ENCODE measurements at places on chromosomes 3 and 15.

DNA sequence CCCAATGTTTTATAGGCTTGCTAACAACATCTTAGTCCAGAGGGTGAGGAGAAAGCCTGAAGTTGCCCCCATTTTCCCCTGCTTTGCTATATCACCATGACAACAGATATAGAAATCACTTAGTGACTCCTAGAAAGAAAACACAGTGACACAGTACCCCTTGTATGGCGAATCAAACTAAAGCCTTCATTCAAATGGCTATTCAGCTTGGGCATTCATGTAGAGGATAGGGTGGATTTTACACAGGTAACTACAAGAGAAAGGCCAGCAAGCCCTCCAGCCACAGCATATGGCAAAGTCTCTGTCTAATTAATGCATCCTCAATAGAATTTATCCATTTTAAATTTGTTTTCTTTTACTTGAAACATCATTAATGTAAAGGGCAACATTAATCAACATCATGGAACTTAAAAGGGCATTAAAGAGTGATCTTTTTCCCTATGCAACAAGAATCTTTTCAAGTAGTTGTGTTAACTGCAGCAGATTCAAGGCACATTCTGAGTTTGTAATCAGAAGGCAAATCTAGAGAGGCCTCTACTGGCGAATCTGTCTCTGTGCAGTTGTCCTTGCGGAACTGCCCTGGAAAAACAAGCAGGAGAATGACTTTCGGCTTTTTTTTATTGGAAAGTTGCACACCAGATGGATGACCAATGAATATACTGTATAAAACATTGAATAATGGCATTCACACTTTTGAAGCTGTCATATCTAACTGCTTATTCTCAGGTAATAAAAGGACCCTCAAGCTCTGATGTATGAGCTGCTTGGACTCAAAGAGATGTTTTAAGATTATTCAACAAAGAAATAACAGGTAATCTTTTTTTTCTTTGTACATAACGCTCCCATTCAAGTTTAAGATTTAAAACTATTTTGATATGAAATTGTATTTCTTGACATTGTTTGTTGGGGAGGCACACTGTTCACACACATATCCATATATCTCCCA is 621.7 kb upstream of the AGTR1 start:
- DNase-seq = no peak

DNA sequence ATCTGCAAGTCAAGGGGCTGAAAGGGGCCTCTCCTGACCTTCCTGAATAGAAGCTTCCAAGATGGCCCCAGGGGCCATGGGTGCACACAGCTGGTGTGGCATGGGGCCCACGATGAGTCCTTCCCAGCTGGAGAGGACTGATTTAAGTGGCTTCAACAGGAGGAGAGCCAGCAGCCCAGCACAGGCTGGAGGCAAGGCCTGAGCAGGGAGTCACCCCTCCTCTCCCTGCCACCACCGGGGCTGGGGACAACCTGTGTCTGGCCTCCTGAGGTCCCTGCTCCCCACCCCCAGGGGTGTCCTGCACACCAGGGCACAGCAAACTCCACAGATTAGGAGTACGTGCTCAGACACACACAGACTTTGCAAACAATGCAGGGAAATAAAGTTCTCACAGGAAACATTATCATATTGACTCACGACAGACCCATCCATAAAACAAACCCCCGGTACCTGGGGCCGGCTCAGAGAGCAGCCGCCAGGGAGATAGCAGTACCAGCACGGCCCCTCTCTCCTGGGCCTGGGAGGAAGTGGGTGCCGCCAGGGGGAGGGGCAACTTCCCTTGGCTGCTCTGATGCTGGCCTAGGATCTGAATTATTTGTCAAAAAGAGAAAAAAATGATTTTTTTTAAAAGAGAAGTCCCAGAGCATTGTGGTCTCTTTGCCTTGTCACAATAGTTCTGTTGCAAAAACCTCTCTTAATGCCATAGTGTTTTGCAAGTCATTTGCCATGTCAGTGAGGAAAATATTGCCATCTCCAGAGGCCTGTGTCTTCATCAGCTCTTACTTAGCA is 21.9 kb upstream of the TSEN2 start:
- no peak for DNase-seq

DNA sequence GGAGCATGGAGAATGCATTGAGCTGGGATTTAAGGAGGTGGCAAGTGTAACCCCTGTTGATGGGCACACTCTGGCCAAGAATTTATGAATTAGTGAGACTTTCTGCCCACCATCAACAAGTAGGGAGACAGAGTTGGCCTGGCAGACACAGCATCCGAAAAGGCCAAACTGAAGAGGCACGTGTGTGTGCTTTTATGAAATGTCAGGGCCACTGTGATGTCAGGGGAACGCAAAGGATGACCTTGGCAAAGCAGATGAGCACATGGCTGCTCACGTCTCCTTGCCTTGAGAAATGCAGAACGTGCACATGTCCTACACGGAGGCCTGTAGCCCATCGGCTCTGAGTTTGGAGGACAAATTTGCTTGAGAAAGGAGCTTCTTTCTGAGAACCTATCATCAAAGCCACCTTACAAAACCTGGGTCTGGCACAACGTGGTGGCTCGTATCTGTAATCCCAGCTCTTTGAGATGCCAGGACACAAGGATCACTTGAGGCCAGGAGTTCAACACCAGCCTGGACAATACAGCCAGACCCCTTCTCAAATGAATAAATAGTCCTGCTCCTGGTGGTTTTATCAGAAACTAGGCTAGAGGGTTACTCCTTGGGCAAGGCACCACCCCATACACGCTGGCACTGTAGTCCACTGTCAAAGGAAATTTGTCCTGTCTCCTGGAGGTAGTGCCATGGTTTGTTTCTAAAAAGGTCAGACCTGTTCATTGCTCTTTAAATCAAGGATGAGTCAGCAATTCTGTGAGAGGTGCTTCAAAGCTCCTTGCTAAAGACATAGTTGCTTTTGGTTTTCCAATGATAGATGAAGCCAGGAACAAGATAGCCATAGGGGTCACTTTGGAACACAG is 941 bp upstream of the SH3BP5 start:
- DNase-seq = no peak

DNA sequence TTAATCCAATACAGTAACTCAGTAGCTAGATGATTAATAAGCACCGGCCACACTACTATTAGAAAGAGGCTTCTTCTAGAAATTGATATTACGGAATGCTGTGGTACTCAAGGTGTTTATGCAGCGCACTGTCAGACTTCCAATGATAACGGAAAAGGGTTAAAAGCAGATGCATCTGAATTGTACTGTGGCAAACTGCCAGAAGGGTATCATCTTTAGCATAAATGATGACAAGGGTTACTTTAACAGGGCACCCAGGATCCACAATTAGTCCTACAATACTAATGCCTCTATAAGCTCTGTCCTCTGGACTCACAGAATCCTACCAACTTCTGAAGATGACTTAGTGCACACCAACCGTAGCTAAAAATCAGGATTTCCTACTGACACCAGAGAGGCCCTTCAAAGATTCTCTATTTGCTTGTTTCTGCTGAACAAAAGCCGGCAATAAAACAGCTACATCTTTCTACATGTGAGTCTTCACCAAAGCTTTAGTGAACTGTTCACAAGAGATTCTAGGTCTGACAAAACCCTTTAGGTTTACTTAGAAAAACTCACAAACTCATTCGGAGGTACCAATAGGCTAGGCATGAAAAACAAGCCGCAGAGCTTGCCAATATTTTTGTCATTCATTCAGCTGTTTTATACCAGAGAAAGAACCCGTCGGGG is 7.1 kb downstream of the SATB1 start:
- DNase-seq = no peak

- no peak for DNase-seq
Observed at GRCh38 chr3:32239307-32240158, 1.1 kb downstream of the CMTM8 start.

DNA sequence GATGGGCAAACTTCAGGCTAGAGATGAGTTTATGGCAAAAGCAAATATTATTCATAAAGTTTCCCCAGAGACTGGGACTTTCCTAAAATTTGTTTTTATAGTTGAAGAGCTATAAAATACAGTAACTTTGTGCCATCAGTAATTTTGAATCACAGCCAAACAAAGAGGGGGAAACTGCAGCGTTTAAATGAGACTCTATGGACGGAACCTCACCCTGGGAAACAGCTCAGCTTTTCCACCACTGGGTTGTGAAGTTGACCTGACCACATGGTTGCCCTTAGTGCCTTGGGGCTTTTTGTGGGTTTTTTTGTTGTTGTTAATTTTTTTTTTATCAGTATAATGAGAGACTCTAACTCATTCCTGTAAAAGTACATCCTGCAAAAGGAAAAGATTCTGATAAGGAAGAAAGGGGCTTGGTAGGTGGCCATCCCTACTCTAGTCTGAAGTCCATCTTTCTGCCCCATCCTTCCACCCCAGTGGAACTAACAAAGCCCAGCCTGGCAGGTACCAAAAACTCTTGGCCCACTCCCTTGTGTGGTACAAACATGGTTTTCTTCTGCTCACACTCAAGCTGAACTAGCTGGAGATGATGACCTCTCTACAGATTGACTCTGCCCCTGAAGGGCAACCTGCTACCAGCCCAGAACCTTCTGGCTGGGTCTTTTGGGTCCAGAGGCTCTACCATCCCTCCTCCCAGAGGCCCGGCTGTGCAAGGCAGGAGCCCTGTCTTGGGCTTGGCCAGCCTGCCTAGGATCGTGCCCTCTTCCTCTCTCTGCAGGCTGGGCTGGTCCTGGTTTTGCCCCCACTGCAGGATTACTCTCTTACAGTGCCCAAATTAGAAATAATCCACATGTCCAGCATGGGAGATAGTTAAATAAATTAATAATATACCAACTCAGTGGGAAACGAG is 41.2 kb downstream of the RLBP1 start:
- DNase-seq = peak; percentile 51

DNA sequence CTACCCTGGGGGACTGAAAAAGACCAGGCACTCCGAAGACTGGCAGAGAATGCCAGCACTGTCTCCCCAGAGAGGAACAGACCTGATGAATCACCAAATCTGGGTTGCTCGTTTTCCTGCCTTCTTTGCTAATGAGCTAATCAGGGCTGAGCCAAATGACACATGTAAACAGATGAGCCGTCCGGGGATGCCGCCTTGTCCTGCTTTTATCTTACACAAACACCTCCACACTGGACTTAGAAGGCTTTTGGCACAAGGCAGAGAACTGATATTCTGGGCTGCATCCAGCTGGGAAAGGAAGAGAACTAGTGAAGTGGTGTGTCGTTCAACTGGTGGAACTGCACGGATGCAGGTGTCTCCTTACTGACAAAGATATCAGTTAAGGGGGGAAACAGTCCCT is 88.1 kb downstream of the MECOM start:
- DNase-seq = no peak

DNA sequence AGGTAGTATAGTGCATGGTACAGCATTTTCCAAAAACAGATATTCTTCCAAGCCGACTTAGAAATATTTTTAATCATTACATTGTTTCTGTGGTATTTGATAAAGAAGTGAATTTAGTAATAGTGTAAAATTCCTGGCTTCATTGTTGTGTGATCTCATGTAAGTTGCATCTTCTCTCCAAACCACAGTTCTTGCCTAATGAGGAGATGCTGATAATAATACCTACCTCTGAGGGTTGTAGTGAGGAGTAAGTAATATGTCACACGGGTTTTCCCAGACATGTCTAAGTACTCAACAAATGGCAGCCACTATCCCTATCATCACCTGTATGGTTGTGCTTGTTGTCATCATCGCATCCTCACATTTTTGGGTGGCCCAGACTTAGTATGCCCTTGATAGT is 167.3 kb downstream of the SLCO3A1 start:
- no peak for DNase-seq

- DNase-seq = no peak
Observed at GRCh38 chr3:47663630-47664240, 85.1 kb upstream of the CSPG5 start.

DNA sequence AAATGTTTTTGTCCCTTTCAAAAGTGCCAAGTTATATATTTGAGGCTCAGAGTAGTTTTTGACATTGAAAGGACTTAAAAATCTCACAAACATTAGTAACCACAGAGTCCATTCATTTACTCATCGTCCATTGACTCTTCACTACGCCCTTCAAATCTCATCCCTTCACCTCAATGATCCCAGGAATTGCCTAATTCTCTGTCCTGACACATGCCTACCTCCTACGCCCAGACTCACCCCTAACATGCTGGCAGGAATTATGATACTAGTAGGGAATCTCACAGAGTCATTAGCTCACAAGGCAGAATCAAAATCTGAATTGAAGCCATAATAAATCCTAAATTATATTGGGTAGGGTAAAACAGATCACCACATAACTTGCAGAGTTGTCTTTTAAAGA is 410.1 kb downstream of the RAP2B start:
- no peak for DNase-seq

DNA sequence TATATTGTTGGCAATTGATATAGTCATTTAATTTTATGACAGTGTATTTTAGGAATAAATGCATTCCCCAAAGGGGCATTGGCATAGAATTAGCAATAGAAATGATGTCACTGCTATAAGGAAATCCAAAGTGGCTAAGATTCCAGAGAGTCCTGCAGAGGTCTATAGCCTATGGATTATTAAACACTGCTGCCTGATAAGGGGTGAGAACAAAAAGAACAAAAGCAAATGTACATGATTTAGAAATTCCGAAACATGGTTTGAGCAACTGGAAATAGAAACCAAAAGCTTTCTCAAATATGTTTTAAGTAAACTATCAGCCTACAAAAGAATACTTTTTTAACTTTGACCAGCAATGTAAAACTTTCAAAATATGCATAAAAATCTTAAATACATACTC is 280.1 kb upstream of the RASGRP1 start:
- DNase-seq = no peak

- DNase-seq = no peak
Observed at GRCh38 chr3:98109807-98110549, 20.5 kb upstream of the OR5H1 start.

GRCh38 chr15:85880501-85881190 is 85.9 kb upstream of the KLHL25 start:
- no peak for DNase-seq

DNA sequence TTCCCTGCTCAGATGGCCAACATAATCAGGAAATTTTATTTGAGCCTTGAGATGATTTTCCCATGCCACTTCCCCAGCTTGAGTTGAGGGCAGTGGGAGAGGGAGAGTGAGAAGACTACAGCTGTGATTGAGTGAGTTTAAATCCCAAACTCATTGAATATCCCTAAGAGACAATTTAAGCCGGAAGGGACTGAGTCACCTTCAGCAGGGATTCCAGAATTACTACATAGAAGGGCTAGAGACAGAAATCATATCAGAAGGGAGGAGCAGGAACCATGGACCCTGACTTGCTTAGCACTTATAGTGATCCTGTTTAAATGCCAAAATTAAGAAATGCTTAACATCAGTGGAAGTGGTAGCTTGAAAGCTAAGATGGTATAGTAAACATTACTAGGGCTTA is 312.2 kb upstream of the SLCO3A1 start:
- DNase-seq = no peak

DNA sequence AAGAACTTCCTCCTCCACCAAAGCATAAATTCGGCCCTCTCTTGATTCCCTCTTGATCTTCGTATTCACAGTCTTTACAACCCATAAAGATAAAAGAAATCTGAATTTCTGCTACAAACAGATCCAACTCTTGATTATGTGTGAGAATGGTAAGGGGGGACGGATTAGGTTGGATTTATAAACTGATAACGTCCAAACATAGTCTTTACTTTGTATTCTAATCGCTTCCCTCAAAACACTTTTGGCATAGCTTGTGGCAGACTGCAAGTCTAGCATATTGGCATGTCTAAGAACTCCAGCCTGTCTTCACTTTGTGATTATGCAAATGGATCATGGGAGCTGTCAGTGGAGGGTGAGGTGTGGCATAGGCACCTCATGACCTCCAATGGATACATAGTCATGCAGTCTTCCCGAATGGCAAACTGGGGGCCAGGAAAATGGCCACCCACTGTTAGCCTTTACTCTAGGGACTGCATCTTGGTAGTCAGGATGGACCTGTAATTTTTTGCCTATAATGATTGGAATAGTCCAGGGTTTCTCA is 24.3 kb upstream of the GPR171 start:
- no peak for DNase-seq

GRCh38 chr3:108110934-108111333 is 20.1 kb upstream of the CD47 start:
- no peak for DNase-seq
